ENCODE measurements at places on chromosomes 16 and 17. TPM values are rescaled to one million over a fixed set of nuclear protein-coding genes. Genes with fewer than 3 reads are reported as not detected.

The KRTAP4-1 gene
- polyA plus RNA-seq: not detected

The IGF2BP1 gene
- not detected for polyA plus RNA-seq

The PLLP gene
- polyA plus RNA-seq: 5.9 TPM

- DNase-seq: no peak
These were observed 84.6 kb downstream of the RMI2 start for GRCh38 chr16:11429823-11430222.

GRCh38 chr17:50637829-50638605, 3.3 kb downstream of the ABCC3 start:
- DNase-seq: no peak

DNA sequence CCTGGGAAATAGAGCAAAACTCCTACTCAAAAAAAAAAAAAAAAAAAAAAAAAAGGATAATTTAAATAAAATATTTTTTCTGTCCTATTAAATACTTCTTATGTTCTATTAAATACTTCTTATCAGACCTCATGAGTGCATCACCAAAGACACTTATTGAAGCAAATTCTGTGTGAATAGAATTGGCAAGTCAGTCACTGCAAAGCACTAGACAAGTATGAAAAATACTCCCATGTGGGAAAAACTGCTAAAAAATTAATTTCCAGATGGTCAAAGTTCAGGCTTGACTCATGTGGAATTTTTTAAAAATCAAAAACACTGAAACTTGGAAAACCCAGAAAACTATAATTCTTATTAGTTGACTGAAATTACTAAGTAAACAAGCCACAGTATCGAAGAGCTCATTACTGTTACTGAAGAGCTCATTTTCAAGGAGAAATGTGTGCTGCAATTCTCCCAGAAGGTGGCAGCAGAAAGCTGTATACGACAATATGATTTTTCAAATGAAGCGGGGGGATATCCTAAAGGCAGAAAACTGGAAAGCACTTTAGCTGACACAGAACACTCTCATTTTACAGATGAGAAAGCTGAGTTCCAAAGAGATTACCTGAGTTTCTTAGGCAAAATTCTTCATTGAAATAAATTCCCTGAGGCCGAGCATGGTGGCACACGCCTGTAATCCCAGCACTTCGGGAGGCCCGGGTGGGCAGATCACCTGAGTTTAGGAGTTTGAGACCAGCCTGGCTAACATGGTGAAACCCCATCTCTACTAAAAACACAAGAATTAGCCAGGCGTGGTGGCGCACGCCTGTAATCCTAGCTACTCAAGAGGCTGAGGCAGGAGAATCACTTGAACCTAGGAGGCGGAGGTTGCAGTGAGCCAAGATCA, 15.9 kb upstream of the FBXO47 start:
- no peak for DNase-seq

DNA sequence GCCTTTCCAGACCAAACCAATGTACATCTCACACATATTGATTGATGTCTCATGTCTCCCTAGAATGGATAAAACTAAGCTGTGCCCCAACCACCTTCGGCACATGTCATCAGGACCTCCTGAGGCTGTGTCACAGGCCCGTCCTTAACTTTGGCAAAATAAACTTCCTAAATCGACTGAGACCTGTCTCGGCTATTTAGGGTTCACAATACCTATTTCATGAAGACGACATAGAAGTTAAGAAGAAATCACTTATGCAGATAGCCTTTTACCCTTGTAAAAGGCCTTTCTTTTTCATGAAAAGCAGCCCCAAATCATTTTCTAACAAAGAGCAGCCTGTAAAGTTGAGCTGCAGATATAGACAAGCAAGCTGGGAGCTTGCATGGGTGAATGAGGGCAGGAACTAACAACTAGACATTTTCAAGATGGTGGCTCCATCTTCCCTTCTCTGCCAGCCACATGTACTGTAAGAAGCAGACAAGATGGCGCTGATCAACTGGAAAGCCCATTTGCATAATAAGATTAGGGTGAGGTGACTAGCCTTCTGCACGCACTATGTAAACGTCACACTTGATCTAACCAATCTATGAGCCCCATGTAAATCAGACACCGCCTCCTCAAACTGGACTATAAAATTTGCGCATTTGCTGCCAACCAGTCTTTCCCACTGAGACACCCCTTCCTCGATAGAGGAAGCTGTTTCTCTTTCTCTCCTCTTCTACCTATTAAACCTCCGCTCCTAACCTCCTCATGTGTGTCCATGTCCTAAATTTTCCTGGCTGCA, 4.7 kb upstream of the KDM8 start:
- no peak for DNase-seq

DNA sequence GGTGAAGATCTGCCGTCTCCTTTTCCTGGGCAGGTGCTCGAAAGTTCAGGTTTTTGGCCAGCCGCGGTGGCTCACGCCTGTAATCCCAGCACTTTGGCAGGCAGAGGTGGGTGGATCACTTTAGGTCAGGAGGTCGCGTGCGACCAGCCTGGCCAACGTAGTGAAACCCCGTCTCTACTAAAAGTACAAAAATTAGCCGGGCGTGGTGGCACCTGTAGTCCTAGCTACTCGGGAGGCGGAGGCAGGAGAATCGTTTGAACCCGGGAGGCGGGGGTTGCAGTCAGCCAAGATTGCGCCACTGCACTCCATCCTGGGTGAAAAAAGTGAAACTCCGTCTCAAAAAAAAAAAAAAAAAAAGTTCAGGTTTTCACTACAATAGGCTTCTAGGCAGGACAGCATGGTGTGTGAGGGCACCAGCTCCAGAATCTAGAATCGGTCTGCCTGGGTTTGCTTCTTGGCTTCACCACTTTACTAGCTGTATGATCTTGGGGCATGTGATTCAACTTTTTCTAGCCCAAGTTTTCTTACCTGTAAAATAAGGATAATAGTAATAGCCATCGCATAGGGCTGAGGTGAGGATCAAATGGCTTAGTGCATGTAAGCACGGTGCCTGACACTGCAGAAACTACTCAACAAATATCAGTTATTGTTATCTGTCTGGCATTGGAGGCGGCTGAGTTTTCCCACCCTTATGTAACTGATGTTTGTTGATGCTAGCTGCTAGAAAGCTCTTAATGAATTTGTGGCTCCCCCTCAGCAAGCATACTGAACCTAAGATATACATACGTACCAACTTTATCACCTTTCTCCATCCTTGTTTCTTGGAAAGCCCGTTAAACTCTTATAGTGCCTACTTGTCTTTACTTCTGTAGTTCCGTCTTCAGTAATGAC, 1.3 kb downstream of the PSMD12 start:
- no peak for DNase-seq

DNA sequence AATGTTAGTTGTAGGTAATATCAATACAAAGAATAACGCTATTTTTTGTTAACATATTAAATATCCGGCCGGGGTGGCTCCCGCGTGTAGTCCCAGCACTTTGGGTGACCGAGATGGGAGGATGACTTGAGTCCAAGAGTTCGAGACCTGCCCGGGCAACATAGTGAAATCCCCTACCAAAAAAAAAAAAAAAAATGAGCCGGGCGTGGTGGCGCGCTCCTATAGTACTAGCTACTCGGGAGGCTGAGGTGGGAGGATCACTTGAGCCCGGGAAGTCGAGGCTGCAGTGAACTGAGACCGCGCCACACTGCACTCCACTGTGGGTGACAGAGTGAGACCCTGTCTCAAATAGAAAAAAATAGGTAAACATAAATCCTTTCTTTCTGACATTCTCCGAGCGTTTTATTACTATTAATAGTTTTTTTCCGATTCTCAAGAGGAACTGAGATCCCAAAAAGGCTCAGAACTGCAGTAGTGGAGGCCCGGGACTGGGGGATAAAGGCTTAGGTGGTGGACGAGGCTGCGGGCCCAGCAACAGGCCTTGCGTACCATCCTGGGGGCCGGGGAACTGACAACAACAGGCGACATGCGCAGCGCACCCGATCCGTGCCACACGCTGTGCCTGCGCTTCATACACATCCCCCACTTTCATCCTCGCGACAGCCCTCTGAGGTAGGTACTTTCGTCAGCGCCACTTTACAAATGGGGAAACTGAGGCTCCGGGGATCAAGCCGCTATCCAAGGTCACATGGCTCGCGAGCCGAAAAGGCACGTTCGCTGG, 919 bp downstream of the N4BP1 start:
- no peak for DNase-seq
